ENCODE measurements at places on chromosomes 4 and X.

DNA sequence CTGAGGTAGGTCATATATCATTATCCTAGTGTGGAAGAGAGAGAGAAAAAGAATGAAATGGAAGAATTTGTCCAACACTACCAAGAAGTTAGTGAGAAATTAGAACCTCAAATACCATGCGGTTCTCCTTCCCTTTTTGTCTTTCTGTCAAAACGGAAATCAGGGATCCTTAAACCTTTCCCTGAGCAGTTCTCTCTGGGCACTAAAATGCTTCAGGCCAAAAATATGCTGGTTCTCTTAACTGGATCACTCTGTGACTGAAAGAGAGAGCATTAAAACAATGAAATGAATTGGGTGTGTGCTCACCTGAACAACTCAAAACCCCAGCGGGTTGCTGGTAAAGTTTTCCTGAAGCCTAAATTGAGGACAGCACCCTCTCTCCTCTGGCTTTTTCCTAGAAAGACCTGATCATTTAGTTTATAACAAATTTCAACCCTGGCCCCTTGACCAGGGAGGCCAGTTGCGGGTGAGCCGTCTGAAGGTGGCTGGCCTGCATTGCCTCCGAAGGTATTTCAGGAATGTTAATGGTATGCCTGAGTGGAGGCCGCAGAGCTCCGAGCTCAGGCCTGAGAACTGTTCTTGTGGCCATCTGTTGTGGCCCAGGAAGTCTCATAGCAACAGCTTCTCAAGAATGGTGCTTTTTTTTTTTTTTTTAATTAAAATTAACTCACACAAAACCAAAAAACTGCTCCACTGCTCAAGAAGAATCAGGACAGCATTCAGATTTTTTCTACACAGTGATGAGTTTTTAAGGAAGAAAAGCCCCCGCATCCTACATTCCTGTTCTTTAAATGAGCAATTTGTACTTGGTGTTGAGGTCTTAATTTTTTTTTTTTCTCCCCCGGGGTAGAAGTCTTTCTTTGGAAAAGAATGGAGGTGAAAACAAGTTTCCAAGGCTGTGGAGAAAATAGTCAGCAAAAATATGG, 155.1 kb downstream of the SHROOM3 start:
- no peak for DNase-seq

- no peak for DNase-seq
These were observed 4.9 kb upstream of the ABRAXAS1 start for GRCh38 chr4:83489711-83490326.

- DNase-seq, result no peak
These were observed 11.0 kb upstream of the DUSP9 start for GRCh38 chrX:153635788-153636668.

- DNase-seq, result no peak
These were observed 109.5 kb downstream of the FRAS1 start for GRCh38 chr4:78166622-78167021.

- no peak for DNase-seq
These were observed 166.1 kb downstream of the BCOR start for GRCh38 chrX:39931529-39932282.

DNA sequence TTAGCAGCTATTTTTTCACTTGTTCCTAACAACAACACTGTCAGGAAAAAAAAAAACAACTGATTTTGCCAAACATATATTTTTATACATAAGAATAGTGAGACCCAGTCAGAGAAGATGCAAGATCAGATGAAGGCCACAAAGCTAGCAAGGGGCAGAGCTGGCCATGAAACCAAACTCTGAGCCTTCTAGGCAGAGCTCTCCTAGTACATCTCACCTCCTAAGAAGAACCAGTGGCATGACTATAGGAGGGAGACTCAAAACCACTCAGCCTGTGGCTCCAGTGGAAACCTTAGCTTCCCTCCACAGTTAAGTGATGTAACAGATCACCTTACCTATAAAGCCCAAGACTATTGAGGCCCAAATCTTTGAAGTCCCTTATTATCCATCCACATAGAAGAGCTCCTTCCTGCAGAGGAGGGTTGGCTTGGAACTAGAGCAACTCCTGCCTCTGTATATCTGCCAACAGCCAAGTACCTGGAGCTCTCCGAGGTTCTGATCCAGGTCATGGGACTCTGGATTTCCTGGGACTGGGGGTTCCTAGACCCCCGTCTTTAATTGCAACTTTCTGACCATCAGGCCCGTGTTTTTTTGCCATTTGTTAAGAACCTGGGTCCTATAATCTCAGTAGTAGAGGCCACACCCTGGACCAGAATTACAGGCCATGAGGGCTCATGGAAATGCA, 136.5 kb downstream of the SH3KBP1 start:
- DNase-seq, result no peak

DNA sequence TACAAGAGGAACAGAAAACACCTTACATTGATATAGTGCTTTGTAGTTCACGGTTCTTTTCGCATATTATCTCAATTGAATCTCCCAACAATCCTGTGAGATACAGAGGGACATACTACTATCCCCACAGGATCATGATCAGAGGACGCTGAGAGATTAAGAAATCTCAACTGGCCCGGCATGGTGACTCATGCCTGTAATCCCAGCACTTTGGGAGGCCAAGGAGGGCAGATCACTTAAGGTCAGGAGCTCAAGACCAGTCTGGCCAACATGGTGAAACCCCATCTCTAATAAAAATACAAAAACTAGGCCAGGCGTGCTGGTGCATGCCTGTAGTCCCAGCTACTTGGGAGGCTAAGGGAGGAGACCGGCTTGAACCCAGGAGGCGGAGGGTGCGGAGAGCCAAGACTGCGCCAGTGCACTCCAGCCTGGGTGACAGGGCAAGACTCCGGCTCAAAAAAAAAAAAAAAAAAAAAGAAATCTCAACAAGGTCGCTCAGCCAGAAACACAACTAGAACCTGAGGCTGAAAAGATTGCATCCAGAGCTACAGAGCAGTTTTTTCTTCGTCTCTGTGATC, 7.4 kb downstream of the APOO start:
- no peak for DNase-seq

DNA sequence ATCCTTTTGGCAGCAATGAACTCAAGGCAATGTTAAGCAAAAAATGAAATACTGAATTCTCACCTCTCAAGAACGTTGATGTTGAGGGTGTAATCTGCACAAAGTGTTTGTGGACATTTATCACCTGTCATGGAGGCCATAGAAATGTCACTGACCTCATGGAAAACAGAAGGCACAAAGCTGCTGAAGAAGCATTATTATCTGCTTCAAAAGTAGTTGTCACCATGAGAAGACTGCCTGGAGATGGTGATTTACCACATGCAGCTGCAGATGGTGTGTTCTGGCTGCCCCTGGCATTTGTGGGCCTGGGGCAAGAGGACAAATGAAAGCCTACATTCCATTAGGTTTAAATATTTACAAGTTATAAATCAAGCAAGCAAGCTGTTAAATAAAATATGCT, 116.8 kb upstream of the RPS6KA3 start:
- no peak for DNase-seq

DNA sequence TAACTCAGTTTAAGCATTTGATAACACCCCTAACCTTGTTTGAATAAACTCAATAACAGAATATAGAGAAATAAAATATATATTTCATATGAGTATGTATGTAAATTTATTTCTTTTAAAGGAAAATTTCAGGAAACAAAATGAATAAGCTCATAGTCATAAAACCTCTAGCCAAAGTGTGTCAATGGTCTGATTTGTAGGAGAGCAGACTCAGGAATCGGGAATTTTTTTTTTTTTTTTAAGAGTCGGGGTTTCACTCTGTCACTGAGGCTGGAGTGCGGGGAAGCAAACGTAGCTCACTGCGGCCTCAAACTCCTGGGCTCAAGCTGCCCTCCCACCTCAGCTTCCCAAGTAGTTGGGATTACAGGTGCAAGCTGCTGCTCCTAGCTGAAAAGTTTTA, 2.4 kb downstream of the PKD2 start:
- DNase-seq, result no peak

DNA sequence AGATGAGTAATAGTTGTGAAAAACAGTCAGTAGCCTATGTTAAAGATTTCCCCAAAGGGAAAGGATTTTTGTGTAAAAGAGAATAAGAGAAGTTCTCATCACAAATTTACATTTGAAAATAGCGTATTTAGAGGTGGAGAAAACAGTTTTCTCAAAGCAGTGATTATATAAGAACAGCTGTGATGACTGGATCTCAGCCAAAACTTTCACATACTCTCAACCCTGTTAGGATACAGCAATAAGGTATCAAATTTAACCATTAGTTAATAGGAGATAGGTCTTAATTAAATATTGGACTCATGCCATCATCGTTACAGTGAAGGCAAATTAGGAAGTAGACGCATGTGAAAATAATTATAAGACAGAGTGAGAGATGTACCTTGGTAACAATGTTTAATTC, 622.7 kb downstream of the PCDH18 start:
- no peak for DNase-seq

GRCh38 chr4:73277201-73277600, 18.6 kb upstream of the ANKRD17 start:
- no peak for DNase-seq

GRCh38 chrX:114210879-114211278, 373.0 kb upstream of the HTR2C start:
- DNase-seq, result no peak

GRCh38 chr4:31194823-31195222, 474.7 kb downstream of the PCDH7 start:
- DNase-seq, result no peak

DNA sequence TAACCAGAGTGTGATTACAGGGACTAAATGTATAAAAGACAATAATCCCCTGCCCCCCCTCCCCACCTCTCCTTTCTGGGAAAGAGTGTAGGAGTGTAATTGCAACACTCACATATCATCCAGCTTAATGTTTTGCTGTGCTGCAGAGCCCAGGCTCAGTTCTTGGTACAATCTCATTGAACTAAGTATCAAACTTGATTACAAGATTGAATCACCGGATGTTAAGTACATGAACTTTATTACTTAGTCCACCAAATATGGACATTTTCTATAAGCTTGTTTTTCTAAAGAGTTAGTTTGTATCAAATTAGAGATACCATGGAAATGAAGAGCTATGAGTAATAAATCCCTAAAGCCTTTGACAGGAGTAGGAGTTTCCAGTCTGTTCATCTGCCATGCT, 559.1 kb downstream of the ZNF674 start:
- DNase-seq, result no peak

- peak; percentile 42 for DNase-seq
These were observed 49.6 kb downstream of the KLF8 start for GRCh38 chrX:56281789-56282188.

DNA sequence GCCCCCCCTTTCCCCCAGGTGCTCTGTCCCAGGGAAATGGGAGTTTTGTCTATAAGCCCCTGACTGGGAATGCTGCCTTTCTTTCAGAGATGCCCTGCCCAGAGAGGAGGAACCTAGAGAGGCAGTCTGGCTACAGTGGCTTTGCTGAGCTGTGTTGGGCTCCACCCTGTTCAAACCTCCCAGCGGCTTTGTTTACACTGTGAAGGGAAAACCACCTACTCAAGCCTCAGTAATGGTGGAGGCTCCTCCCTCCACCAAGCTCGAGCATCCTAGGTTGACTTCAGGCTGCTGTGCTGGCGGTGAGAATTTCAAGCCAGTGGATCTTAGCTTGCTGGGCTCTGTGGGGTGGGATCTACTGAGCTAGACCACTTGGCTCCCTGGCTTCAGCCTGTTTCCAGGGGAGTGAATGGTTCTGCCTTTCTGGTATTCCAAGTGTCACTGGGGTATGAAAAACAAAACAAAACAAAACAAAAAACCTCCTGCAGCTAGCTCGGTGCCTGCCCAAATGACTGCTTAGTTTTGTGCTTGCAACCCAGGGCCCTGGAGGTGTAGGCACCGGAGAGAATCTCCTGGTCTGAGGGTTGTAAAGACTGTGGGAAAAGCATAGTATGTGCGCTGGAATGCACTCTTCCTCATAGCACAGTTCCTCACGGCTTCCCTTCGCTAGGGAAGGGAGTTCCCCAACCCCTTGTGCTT, 41.7 kb downstream of the ITM2A start:
- DNase-seq, result peak; percentile 64

- DNase-seq, result no peak
These were observed 4.2 kb downstream of the LETM1 start for GRCh38 chr4:1851575-1852410.

- DNase-seq, result no peak
These were observed 185.0 kb upstream of the GPRIN3 start for GRCh38 chr4:89492581-89493071.

All from CD4-positive, alpha-beta T cell treated with Interleukin-4 for 4 hours (primary cell).